ENCODE measurements at places on chromosomes 7 and 10.
A peak's percentile ranks its signal among the peaks of the same experiment; 100 is the strongest.

DNA sequence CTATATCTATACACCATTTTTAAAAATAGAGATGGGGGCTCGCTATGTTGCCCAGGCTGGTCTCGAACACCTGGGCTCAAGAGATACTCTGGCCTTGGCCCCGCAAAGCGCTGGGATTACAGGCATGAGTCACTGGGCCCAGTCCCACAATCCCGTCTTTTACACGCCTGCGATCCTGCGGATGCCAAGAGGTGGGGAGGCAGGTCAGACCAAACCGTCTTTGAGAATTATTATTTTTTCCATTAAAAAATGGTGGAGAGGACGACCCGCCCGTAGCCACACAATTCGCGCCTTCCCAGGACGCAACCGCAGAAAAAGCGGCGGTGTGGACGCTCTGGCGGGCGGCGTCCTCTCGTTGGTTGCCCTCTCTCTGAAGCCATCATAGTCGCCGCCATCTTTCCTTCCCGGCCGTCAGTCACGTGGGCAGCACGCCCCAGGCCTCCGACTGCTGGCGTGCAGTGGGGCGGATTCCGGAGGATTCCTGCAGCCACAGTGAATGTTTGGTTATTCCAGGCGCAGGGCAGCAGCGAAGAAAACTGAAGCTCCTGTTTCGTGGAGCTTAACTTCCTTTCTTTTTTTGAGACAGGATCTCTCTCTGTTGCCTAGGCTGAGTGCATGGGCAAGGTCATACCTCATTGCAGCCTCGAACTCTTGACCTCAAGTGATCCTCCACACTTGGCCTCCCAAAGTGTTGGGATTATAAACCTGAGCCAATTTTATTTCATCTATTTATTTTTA, 9.9 kb upstream of the EPHB4 start:
- peak; percentile 91 for DNase-seq

GRCh38 chr7:97174303-97174702, 56.8 kb downstream of the SDHAF3 start:
- DNase-seq: no peak

DNA sequence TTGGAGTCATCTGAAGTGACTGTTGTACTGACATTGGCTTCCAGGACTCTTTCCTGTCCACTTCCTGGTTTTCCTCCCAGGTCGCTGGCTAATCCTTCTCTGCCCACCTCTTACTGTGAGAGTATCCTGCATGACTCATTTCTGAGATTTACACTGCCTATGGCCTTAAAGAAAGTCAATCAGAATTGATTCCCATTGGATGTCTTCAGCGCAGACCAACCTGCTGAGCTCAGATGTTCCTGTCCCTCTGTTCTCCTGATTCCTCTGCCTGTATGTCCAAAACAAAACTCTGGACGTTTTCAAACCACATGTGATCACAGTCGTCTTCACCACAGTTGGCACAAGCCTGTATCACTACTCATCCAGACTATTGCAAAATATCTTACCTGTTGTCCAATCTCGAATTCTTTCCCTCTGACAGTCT, 262.1 kb downstream of the CREB5 start:
- DNase-seq: no peak

GRCh38 chr10:123759501-123760031, 93.4 kb downstream of the GPR26 start:
- DNase-seq: no peak

GRCh38 chr10:62842983-62843382, 26.8 kb upstream of the EGR2 start:
- DNase-seq: no peak

GRCh38 chr10:103840740-103841070, 14.7 kb downstream of the SH3PXD2A start:
- DNase-seq: no peak

GRCh38 chr7:151793531-151793951, 83.4 kb downstream of the PRKAG2 start:
- DNase-seq: no peak

- no peak for DNase-seq
These were observed 98.7 kb downstream of the AUTS2 start for GRCh38 chr7:69696686-69697685.

DNA sequence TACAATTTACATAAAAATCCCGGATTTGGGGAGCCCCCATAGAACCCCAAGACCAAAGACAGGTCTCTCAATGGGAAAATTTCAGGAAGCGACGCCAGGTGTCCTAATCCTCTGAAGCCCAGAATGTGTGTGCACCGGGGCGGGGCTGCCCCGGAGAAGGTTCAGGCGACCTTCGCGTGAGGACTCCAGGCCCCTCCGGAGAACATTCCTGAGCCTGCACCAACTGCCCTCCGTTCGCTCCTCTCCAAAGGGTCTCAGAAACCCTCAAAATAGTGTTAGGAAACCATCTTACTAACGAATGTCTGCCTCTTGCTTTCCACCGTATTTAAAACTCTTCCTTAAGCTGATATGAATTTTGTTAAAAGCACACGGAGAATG, 78.5 kb upstream of the INSIG1 start:
- no peak for DNase-seq

GRCh38 chr7:116674508-116675173, 2.6 kb downstream of the MET start:
- DNase-seq: no peak

DNA sequence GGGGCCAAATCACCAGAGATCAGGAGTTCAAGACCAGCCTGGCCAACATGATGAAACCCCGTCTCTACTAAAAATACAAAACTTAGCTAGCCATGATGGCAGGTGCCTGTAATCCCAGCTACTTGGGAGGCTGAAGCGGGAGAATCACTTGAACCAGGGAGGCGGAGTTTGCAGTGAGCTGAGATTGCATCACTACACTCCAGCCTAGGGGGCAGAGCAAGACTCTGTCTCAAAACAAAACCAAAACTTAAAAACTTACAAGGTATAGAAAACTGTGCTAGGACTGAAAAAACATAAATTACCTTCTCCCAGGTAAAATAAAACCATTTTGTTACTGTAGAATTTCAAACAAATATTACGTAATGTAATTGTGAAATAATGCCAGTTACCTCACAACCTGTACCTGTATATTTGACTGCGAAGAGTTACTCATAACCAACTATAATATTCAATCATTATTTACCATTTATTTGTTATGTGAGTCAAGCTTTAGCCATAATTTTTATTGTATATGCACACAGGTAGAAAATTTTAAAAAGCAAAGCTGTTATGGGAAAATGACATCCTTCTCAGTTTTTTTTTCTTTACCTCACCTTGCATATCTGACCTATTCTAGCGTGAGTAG, 180.9 kb downstream of the SEMA3A start:
- no peak for DNase-seq

GRCh38 chr7:123724817-123725253, 24.0 kb downstream of the WASL start:
- DNase-seq: no peak

GRCh38 chr10:122446668-122447423, 7.6 kb upstream of the ARMS2 start:
- no peak for DNase-seq
